ENCODE measurements at places on chromosomes 3 and 15.

GRCh38 chr3:71130471-71131374 is 452.8 kb downstream of the FOXP1 start:
- peak; percentile 62 for DNase-seq

DNA sequence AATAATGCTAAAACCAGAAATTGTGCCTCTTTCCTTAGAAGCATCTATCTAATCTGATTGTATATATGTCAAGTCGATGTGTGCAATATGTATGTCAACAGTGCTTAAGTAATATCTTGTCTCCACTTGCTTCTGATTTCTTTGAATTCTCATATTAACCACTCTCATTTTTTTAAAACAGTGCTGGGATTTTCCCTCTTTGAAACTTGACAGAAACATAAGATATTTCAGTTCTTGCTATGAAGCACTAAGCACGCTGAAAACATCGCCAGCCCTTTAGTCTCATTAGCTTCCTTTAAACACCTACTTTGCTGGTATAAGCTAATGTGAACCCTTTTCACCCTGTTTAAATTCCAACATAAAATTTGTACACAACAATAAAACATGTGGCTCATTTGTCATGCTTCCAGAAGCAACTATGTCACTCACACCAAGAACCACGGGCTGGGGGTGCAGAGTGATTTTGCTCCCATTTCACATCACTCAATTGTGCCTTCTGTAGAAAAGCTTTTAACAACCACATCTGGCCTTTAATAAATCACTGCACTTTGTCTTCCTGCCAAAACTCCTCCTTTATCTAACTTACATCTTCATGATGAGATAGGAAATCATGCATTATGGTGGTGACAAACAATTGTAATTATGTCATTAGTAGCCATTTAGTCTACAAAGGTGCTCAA is 185.2 kb downstream of the FOXP1 start:
- DNase-seq = no peak

DNA sequence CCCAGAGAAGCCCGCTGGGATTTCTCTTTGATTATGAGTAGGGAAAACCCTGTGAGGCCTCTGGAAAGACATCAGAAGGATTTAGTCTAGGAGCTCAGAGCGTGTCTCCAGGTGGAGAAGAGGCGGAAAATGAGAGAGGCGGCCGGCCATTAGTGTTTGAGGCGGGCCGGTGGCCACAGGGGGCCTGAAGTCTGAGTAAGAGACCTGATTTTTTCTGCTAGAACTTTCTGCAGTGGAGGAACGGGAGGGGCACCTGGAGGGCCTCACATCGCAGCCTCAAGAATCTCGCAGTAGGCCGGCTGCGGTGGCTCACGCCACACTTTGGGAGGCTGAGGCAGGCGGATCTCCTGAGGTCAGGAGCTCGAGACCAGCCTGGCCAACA is 28.5 kb downstream of the KLHDC8B start:
- DNase-seq = no peak

DNA sequence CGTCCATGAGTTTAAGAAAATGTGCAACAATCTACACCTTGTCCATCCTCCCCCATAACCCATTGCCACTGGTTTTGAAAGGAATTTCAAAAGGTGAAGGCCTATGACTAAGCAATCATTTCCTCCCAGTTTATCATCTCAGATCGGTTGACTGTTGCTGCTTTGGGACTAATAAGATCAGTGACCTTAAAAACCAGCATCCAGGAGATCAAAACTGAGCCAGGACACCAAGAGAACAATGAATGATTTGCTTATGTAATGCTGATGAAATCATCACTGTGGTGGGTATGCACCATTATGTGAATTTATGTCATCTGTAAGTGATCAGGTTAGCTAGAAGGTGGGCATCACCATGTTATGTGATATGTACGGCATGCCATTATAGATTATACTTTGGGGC is 195.5 kb downstream of the SSR3 start:
- no peak for DNase-seq

DNA sequence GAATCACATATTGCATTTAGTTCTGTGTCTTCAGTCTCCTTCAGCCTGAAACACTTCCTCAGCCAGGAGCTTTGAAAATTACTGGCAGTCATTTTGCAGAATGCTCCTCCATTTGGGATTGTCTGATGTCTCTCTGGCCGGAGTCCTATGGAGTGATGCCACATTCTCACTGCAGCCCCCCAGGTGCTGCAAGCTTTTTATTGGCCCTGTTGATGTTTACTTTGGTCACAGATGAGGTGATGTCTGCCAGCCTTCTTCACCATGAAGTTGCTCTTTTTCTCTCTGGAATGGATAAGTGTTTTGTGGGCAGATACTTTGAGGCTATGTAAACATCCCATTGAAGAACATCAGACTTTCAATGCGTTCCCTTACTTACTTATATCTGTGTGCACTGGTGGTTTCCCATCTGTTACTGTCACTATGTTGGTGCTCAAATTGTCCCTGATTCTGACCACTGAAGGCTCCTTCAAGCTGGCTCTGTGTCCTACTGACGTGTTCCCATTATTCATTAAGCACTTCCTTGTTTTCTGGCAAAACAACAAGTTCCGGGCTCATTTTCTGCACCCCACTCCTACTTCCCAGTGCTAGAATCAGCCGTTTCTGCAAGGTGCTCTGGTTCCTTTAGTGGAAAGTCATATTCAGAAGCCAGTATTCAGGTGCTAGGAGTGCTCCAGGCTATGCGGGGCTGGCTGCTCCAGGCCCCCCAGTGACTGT is 1.4 kb upstream of the CLEC3B start:
- DNase-seq = no peak

GRCh38 chr15:63839722-63840121 is 6.0 kb upstream of the HERC1 start:
- no peak for DNase-seq

DNA sequence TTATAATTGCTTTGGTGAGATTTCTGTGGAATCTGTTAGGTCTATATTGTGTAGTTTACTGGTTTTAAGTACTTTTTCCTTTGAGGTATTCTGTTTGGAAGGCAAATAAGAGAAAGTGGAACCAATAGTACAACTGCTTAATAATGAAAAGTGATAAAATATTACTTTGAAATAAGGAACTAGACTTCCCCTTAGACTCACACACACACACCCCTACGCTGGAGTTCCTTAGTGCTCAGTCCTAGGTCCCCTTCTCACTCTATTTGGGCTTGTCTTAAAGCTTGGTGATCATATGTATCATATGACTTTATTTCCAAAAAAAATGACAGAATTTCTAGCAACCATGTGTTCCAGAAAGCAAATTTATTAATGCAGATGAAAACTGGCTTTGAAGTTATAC is 494.0 kb upstream of the TGFBR2 start:
- no peak for DNase-seq

DNA sequence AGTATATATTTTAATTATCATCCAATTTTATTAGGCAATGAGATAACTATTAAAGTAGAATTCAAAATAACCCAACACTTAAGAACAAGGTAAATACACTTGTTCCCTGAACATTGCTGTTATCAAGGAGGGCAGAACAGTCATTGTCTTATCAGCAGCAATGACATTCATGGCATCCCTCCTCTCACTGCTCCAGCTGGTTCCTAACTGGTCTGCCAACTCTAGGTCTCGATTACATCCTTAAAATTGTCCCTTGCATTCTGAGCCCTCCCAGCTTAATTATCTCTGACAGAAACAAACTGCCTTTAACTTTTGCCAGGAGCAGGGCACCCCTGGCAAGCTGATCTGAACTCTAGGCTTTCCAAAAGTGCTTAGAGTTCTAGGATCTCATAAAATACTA is 14.0 kb upstream of the DYNC1LI1 start:
- DNase-seq = no peak

- DNase-seq = no peak
These were observed 111.4 kb downstream of the CMSS1 start for GRCh38 chr3:99928771-99929744.

GRCh38 chr15:31346367-31347066 is 19.9 kb downstream of the KLF13 start:
- no peak for DNase-seq

GRCh38 chr3:123258811-123259420 is 57.2 kb downstream of the SEC22A start:
- no peak for DNase-seq

- no peak for DNase-seq
These were observed 18.4 kb downstream of the IREB2 start for GRCh38 chr15:78456426-78456825.

DNA sequence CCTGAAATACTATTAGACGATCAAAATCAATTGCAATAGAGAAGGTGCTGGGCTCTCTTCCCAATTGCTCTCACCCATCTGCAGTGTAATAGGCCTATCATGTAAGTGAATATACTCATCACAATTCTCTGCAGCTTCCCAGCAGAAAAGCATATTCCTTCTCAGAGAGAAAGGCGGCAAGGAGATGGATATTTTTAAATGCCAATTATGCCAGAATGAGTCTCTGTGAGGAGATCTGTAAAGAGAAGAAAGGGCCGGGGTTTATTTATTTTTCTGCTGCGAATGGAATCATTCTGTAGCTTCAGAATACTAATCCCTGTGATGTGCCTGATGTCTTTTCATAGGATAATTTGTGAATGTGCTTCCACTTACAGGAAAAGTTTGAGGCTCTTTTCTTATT is 112.0 kb downstream of the APBA2 start:
- no peak for DNase-seq

DNA sequence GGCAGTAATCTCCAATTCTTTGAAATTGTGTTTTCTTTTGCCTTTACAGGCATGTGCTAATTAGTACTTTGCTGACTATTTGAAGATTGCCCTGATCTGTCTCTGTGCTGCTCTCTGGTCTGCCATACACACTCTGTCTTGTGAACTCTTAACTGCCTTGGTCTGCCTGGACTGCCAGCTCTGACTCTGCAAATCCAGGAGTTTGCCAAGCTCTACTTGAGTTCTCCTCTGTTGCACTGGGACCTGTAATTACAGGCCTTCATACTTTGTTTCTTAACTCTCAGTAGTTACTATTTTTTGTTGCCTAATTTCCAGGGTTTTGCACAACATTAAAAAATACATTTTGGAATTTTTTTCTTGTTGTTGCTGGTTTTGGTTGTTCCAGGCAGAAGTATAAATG is 155.0 kb downstream of the RSRC1 start:
- no peak for DNase-seq

- DNase-seq = no peak
These were observed 29.2 kb upstream of the LIMD1 start for GRCh38 chr3:45565342-45565741.

- no peak for DNase-seq
These were observed 721.4 kb upstream of the NR2F2 start for GRCh38 chr15:95609096-95609495.

- no peak for DNase-seq
These were observed 205.9 kb downstream of the ZIC1 start for GRCh38 chr3:147615035-147615434.

DNA sequence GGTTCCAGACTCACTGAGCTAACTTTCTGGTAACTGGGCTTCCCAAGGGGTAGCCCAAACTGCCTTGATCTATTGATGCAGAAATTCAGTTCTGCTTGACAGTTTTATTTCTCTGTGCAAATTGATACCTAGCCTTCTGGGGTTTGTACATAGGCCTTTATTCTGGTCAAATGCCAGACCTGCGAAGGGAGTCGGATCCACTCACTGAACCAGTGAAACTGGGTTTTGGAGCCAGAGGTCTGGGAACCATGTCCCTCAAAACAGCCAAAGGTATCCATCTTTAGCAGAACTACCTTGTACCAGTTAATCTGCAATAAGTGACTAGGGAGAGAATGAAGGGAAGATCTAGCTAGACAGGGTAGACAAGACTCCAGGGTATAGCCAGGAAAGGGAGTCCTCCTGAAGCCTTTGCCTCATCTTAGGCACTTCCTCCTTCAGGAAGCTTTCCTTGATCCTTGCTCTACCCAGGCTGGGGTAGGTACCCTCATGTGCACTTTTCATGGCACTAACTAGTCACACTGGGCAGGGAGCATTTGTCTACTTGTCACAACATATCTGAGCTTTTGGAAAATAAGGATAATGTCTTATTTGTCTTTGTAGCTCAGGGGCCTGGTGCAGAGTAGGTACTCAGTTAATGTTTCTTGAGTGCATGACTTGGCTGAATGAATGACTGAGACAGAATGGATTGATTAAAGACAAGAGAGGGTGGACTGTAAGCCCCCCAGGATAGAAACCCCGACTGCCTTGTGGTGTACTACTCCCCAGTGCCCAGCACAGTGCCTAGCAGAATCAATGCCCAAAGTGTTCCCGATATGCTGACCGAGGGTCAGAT is 1.4 kb upstream of the SNX33 start:
- DNase-seq = no peak

DNA sequence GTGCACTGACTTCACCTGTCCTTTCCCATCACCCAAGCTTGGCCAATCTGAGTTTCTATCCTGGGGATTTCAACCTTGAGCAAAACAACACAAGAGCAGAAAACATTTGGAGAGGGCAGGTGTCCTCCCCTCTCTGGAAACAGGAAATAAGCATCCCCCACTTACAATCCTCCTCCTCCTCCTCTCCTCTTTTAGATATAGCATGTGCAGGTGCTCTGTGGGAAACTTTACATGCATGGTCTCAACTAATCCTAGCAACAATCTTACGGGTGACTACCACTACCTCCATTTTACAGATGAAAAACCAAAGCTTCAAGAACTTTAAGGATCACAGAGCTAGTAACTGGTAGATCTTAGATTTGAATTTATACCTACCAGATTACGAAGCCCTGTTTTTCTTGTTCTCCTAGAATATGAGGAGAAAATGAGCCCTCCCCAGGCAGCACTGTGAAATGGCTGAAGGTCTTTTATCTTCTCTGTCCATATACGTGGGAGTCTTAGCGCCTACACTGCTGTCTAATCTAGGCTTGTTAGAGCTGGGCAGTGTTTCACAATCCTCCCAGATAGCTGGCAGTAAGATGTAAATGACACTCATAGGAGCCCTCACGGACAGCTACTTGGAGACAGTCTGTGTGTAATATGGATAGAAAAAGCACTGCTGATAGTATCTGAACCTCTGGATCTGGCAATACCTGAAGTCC is 301.2 kb upstream of the PROK2 start:
- no peak for DNase-seq

Measured in T follicular helper cell (primary cell).